HT-29 (cell line): ENCODE measurements at places on chromosomes 2 and 18. TPM values are rescaled to one million over a fixed set of nuclear protein-coding genes. Genes with fewer than 3 reads are reported as not detected.

GRCh38 chr2:213237251-213237650 lies 47.0 kb upstream of the SPAG16 start:
- DNase-seq: no peak

DNA sequence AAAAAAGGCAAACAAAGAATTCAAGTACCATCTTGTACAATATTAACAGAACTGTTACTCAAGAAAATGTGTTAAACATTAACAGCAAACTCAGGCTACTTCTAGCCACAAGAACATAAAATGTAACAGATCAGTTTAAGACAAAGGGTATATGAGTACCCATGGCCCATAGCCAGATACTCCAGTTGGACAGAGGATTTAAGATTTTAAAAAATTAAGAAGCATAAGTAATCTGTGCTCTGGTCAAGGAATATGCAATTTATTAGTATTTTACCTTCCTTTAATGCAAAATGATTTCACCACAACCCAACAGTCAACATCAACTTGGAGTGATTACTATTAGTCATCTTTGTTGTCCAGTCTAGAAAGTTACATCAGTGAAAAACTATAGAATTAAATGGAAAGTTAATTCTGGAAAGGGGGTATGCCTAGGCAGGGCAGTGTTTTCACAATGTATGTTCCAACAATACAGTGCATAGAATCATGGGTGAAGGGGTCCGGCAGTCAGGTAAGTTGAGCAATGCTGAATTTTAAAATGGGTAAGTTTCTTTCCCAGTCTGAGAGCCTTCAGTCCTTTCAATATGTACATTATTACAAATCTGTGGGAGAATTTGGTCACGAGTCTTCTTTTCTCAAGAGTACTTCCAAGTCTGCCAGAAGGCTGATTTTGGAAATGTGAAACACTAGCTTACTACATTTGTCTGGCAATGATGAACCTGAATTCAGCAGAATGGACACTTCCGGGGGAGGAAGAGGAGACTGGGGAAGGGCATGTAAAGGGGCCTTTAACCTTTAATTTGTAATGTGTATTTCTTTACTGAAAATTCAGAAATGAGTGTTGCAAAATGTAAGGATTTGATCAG lies 34.5 kb downstream of the SFT2D3 start:
- DNase-seq: peak; percentile 33

DNA sequence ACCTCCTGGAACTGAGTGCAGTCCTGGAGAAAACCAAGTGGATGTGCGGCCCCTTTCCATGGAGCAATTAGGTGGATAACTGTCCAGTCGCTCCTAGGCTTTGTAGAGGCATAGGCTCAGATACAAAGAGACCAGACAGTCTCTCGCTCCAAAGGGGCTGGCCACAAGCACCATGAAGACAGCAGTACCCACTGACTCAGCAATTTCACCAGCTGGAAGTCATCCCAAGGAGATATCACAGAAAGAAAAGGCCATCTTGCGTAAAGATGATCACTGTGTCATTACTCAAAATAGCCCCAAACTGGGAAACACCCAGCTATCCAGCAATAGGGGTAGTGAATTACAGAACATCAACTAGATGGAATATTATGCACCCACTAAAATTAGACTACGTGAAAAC lies 161.2 kb downstream of the MSH2 start:
- DNase-seq: no peak

DNA sequence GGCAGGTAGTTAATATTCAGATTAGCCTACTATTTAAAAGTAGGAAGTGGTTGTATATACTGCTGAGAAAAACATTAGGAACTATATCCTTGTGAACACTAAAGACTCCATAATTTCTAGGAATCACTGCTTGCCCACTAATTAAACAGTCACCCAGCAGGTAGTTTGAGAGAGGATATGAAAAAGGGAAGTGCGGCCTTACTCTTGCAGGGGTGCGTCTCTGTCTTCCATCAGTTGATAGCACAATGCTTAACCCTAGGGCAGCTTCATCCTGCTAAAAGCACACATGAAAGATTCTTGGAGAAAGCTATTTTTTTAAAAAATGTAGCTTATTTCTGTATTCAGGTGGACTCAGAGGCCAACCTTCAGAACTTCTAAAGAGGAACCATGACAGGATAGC lies 53.1 kb upstream of the ATP5MC3 start:
- no peak for DNase-seq

ALPP gene
- total RNA-seq: 0.29 and 1.1 TPM in 2 replicates
